Uterus (tissue), 4 donors: ENCODE measurements at places on chromosomes 7 and 10. TPM values are rescaled to one million over a fixed set of nuclear protein-coding genes. Genes with fewer than 3 reads are reported as not detected.

GRCh38 chr10:73134727-73135126 lies 24.5 kb downstream of the NUDT13 start:
- no peak for DNase-seq

The MINDY4 gene
- total RNA-seq, result 23.8 TPM

DNA sequence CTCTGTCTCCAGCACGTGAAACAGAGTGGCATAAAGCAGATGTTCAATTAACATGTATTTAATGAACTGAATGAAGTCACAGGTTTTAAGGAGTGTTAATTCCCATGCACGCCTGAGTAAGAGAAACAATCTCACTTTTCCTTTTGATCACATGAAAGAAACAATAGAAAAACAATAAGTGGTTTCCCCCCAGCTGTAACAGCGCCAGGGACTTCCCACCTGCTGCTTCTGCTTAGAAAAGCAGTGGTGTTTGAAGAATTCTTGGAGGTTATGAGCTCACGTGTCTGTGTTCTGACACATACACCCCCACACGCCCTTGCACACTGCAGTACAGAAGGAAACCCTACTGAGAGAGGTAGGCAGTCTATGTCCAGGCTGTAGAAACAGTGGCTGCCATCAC lies 51.3 kb upstream of the FRMD4A start:
- DNase-seq, result no peak

GRCh38 chr7:32216759-32217158 lies 146.6 kb upstream of the PDE1C start:
- no peak for DNase-seq

- no peak for DNase-seq
These were observed 288.9 kb downstream of the BBS9 start for GRCh38 chr7:33418251-33418701.

DNA sequence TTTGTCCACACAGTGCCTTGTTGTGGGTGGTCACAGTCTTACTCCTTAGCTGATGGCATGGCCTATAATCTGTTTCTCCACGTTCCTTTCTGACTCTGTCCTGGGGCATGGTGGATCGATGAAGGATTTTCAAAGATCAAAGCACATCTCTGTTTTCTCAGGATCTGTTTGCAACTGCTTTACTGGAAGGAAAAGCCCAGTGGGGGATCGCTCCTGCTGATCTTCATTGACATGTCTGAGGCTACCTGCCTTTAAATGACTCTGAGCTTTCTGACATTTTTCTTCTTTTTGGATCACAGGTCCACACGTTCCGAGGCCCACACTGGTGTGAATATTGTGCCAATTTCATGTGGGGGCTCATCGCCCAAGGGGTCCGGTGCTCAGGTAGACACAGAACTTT lies 68.0 kb upstream of the PRR15 start:
- no peak for DNase-seq

The MLXIPL gene
- total RNA-seq, result not detected
